ENCODE measurements at places on chromosomes 6 and 20. TPM values are rescaled to one million over a fixed set of nuclear protein-coding genes. Genes with fewer than 3 reads are reported as not detected.
A peak's percentile ranks its signal among the peaks of the same experiment; 100 is the strongest.

The TMEM200A gene
- 7.0 TPM for total RNA-seq

The ZC2HC1B gene
- total RNA-seq = not detected

The CAGE1 gene
- total RNA-seq = not detected

The OOEP gene
- total RNA-seq = not detected

The RSPH4A gene
- 5.0 TPM for total RNA-seq

The CLPSL1 gene
- not detected for total RNA-seq

- no peak for DNase-seq
Observed at GRCh38 chr6:157867981-157868380, 44.9 kb downstream of the SNX9 start.

GRCh38 chr6:10237298-10238038 lies 177.4 kb downstream of the TFAP2A start:
- DNase-seq = no peak

DNA sequence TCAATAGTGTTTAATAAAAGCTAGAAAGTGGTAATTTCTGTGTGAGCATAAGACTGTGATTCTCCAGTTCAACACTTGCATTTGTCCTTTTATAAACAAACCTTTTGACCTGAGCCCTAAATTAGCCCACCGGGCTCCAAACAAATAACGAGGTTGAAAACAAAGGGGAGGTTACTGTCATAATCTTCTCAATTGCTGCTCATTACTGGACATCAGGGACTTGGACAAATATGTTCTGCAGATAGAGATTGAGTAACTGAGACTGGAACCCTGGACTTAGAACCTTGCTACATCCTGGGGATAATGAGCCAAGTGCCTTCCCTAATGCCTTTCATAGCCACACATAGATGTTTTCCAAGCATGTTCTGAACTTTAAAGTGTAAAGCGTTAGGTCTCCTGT lies 84.2 kb upstream of the PCSK2 start:
- DNase-seq = no peak

DNA sequence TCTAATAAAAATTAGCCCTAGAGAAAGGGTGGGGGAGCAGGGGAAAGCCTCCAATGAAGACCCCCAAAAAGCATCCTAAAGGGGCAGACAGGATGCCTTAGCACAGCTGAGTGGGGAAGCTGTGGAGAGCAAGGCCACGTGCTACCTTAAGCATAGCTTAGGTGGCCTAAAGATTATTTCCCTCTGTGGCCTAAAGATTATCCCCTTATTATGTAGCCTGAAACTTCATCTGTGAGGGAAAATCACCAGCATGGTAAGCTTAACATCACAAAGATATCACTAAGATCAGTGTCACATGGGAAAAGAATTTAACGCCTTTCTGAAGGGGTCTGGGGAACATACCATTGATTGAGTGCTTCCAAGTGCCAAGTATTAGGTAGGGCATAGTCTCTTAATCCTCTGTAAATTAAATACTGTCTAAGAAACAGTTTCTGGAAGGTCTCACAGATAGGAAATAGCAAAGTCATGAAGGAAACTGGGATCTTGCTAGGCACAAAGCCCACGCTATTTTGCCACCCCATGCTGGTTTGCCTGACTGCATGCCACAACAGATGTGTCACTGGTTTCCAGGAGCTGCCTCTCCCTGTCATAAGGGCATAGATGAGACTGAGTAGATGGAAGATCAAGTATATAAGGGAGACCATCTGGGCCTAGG lies 170.0 kb downstream of the HACE1 start:
- DNase-seq = no peak

- DNase-seq = peak; percentile 39
Observed at GRCh38 chr6:130513770-130514169, 148.0 kb downstream of the TMEM200A start.

DNA sequence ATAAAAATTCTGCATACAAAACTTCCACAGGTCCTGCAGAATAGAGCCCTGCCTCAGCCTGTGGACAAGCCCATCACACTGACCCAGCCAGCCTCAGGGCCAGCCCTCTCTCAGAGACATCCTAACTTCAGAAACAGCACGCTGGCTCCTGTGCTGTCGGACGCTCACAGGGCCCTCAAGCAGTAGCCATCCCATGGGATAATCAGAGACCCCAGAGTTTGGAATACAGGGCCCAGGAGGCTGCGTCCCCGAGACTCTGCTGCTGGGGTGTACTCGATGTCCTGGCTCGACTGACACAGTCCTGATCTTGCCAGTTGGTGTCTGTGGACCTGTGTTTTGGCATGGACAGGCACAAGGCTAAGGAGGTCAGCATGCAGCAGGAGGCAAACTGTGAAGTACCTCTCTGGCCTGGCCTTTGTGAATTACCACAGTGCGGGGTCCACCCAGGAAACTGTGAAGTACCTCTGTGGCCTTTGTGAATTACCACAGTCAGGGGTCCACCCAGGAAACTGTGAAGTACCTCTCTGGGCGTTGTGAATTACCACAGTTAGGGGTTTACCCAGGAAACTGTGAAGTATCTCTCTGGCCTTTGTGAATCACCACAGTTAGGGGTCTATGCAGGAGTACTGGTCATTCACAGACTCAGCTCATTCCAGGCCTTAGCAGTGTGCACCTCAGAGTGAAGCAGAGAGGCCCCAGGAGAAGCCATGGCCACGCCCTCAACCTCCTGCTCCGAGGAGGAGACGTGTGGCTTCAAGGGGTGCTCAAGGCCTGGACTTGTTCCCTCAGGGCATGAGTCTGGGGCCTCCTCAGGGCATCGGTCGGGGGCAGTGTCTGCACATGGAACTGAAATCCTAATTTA lies 212.4 kb downstream of the SYNDIG1 start:
- DNase-seq = peak; percentile 23

- DNase-seq = no peak
Observed at GRCh38 chr6:160239929-160240690, 18.5 kb downstream of the SLC22A2 start.

- DNase-seq = no peak
Observed at GRCh38 chr20:57109571-57109953, 156.9 kb downstream of the BMP7 start.

GRCh38 chr6:148339766-148340165 lies 2.9 kb upstream of the SASH1 start:
- DNase-seq = no peak

GRCh38 chr20:58224974-58225373 lies 3.5 kb downstream of the ANKRD60 start:
- no peak for DNase-seq

DNA sequence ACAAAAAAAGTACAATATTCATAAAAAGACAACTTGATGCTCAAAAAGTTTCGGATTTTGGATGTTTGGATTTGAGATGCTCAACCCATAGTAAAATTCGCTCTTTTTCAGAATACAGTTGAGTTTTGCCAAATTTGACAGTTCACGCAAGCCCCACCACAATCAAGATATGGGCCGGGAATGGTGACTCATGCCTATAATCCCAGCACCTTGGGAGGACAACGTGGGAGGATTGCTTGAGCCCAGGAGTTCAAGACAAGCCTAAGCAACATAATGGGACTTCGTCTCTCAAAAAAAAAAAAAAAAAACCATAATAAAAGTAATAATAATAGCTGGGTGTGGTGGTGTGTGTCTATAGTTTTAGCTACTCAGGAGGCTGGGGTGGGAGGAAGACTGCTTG lies 51.3 kb downstream of the PHF20 start:
- DNase-seq = no peak

DNA sequence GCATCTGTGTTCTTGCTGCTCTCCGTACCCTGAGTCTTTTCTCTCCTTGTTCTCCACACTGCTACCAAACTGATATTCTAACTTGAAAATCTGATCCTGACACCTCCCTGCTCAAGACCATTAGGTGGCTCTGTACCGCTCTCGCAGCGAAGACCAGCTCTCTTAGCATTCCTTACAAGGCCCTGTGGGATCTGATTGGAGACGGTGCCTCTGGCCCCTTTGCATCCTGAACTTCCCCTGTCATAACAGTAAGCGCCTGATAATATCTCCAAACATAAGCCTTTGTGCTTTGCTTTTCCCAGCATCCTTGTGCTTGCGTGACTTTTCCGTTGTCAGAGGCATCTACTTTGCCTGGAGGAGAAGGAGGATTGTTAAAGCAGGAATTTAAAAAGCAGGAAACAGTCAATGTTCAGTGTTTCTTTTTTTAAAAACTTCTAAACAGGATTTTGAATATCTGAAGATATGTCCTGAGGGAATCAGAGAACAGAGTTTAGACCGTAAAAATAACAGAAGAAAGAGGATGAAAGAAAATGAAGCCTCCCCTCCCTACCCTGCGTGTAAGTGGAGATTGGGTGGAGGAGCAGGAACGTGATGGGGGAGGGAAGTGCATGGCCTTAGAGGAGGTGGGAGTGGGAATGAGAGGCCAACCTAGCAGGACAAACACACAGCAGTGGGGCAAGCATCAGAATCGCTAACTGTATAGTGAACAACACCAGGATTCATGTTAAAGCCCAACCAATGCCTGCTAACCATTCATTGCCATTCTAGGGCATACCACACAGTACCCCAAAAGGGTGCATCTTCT lies 89.2 kb upstream of the STMND1 start:
- DNase-seq = no peak

DNA sequence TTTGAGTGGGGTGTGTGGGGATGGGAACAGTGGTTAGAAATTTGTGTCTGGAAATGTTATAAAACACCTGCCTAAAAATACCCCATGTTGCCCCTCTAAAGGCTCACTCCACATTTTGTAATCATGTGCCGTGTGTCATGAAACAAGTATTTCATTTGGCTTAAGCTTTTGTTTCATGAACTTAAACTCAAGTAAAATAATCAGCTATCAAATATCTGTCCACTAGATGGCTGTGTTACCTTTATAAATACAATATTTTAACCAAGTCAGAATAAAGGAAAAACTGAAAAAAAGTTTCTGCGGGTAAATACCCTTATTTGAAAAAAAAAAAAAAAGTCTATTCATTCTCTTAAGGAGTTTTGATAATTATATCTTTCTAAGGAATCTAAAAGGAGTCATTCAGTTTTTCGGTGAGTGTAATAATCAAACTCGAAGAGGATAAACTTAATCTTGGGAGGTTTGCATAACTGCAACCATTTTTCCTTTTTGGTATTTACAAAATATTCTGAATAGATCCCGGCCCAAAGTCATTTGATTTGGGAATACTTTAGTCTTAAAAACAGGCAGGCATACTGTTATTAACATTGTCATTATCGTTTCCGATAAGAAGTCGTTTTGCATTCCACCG lies 29.9 kb upstream of the MTRF1L start:
- no peak for DNase-seq

- no peak for DNase-seq
Observed at GRCh38 chr6:160253714-160254113, 4.9 kb downstream of the SLC22A2 start.

DNA sequence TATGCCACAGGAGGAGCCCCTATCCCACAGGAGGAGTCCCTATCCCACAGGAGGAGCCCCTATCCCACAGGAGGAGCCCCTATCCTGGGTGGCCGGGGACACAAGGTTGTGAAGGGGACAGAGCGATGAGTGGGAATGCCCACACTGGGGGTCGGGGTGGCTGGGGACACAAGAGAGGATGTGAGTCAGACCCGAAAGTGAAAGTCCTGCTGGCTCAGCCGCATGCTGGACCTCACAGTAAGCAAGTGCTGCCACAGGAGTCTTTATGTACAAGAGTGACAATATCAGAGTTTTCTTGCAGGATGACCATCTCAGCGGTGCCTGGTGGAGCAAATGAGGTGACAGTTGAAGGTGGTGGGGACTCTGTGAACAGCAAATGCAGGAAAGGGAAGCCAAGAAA lies 93.7 kb downstream of the PSMB1 start:
- peak; percentile 31 for DNase-seq

DNA sequence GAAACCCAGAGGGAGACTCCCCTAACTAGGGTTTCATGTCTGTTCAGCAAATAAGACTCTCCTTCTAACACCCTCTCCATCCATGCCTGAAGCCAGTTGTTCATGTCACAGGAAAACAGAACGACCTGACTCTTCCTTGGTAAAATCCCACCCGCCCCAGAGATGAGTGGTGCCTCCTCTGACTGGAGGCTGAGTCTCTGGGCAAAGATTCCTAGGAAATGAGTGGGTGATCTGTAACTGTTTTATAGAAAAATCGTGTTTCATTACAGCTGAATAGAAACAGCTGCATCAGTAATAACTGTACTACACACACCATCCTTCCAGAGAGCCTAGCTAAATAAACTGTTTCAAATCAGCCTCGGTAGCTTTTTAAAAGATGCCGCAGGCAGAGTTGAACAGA lies 37.4 kb upstream of the MRPS10 start:
- DNase-seq = no peak

GRCh38 chr6:98590997-98591396 lies 243.4 kb upstream of the POU3F2 start:
- DNase-seq = no peak

DNA sequence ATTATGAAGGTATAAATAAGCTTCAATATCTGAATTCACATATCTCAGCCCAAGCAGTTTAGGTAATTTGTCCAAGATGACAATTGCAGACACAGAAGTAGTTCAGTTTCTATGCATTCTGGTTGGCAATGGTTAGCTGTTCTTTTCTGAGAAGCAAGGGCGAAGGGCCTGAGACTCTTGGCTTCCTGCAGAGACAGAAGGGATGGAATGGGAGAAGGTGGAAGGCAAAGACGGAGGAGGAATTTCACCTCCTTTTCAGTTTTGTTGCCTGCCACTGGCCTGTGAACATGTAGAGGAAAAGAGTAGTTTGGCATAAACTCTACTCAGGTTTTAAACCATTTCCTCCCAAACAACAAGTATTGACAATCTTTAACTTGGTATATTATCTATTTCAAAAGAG lies 180.7 kb upstream of the HS3ST5 start:
- DNase-seq = no peak

DNA sequence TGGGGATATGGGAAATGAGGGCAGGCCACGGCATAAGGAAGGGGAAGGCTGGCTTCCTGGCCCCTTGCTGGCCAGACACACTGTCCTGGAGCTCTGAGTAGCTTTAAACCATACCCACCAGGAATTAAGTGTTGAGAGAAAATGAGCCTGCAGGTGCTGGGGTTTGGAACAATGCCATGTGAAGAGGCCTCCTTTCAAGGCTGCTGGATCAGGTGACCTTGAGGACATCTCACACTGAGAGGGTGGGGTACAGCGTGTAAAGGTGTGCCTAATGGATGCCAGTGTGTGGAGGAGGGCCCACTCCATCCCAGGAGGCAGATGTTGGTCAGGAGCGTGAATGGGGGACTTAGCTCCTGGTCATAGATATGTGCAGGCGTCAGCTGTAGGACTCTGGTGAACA lies 74.8 kb upstream of the MLN start:
- DNase-seq = no peak

DNA sequence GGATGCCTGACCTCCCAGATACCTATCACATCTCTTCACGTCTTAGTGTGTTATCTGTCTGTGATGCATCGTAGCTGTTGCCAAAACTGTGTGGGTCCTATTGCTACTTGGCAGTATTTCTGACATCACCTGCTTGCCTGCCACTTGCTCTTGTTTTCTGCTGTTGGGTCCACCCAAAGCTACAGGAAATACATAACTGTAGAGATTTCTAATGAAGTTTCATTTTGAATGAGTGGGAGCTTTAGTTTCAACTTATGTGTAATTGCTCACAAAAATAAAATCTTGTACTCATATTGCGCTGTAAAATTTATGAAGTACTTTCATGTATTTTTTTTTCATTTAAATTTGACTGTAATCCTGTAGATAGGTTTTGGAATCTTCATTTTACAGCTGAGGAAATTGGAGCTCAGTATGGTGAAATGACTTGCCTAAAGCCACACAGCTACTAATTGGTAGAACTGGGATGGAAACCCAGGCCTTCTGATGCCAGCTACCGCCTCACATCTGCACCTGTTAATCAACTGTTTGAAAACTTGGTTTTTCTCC lies 113.6 kb upstream of the MAN1A1 start:
- DNase-seq = no peak

Data from Peyer's patch (tissue), 4 donors.